ENCODE measurements at places on chromosomes 1 and 21.

GRCh38 chr1:31181515-31182343 is 58.0 kb downstream of the NKAIN1 start:
- peak; percentile 93 for DNase-seq

DNA sequence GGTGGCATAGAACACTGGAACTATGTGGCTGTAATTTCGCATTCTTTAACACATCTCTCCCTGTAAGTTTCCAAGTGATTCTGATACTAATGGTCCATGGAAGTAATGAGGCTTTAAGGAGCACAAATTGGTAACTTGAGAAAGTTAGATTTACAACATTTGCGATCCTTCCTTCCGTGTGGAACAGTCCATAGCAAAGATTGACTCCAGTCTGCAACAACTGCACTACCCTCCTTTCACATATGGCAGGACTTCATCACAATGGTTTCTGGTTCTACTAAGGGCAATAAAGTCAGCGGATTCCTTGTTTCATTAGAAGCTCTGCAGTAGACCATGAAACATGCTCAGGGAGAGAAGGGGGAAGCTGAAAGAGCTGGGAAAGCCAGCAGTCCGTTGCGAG is 261.2 kb downstream of the RGS7 start:
- DNase-seq = no peak

DNA sequence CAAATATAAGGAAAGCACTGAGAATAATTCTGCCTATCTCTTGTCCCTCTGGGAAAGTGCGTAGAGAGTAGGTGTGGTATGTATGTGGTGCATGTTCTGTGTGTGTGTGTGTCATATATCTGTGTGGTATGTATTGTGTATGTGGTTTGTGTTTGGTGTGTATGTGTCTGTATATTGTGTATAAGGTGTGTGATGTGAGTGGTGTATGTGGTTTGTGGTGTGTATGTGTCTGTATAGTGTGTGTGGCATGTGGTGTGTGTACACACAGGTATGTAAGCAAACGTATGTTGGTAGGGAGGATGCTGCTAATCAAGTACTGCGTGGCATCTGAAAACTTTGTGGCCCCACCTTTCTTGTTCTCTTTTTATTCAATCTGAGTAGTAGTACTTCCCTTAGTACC is 68.3 kb upstream of the LAX1 start:
- no peak for DNase-seq

- DNase-seq = no peak
Measured at GRCh38 chr1:201554190-201554600, 15.3 kb downstream of the NAV1 start.

DNA sequence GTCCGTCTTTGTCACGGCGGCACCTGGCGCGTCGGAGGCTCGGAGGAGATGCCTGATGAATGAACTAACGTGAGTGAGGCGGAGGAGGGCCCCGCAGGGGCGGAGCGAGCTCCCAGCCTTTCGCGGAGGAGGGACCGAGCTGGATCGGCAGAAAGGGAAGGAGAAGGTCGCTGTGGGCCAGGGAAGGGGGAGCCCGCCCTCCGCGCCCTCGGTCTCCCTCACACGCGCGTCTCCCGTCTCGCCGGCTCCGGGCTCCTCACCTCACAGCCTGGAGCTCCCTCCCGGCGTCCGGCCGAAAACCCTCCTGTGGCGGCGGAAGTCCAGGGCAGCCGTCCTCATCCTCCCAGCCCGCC is 519 bp downstream of the ZNF496 start:
- peak; percentile 64 for DNase-seq

DNA sequence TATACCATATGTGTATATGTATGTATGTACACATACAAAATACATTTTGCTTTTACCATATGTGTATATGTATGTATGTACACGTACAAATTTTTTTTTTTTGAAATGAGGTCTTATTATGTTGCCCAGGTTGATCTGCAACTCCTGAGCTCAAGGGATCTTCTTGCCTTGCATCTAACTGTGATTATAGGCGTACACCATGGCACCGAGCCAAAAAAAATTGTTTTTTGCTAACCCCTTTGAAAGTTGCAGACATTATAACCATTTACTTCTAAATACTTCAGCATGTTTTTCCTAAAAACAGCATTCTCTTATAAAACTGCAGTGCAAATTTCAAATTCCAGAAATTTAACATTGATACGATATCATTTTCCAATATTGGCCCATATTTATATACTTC is 147.0 kb downstream of the POU2F1 start:
- DNase-seq = no peak

DNA sequence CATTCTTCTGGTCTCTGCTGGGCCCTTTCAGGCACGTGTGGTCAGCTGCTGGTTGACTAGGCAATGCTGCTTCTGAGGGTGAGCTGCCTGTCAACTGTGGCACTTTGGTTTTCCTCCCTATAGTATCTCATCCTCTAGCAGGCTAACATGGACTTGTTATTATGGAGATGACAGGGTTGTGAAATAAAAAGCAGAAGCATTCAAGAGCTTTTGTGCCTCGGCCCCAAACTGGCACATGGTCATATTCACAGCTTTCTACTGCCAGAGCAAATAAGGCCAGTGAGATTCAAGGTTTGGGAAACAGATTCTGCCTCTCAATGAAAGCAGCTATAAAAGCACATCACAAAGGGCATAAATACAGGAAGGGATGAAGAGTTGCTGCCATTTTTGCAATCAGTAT is 1.6 kb upstream of the ZNF124 start:
- no peak for DNase-seq

DNA sequence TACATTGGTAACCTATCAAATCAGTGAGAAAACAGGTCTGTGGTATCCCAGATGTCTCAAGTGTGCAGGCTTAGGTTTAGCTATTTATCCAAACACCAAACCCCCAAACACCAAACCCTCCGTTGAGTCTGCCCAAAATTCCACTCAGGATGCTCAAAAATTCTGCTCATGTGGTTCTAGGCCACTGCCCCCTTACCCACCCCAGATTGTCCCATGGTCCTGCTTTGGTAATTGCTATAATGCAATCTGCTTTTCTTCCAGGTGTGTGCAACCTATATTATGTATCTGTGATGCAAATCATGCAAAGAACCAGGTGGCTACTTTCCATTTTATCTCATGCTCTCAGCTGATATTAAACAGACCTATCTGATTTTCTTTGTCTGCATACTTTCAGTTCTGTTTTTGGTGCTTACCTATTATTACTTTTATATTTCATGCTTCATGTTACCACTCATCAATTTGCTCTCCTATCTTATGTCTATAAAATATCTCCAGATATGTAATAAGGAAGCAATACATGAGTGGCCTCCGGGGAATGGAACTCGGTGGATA is 123.7 kb downstream of the TOMM20 start:
- DNase-seq = no peak

DNA sequence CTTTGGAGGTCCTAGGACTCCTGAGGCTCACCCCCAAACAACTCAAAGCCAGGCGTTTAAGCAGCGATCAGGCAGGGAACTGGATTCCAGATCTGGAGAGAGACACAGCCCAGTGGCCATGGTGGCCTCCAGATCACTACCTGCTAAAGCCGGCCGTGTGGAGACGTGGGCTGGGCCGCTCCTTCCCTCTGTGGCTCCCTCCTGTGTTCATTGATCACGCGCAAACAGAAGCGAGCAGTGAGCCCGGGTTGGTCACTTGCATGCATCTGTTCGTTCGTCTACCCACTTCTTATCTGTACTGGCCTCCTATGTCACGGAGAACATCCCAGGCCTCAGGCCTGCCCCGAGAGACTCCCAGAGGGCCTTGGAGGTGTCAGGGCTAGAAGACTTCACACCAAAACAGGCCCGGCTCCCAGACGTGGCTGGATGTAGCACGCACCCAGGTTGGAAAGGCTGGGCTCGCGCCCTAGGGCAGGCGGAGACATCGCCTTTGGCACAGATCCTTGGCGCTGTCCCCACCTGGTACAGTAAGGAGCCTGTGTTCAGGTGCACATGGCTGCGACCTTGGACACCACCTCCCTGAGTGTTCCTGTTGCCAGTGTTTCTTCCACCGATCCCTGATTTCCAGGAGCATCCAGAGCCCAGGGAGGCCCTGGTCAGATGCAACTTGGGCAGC is 76.7 kb upstream of the ARHGEF16 start:
- no peak for DNase-seq

GRCh38 chr1:203662360-203662759 is 35.7 kb downstream of the ATP2B4 start:
- no peak for DNase-seq

DNA sequence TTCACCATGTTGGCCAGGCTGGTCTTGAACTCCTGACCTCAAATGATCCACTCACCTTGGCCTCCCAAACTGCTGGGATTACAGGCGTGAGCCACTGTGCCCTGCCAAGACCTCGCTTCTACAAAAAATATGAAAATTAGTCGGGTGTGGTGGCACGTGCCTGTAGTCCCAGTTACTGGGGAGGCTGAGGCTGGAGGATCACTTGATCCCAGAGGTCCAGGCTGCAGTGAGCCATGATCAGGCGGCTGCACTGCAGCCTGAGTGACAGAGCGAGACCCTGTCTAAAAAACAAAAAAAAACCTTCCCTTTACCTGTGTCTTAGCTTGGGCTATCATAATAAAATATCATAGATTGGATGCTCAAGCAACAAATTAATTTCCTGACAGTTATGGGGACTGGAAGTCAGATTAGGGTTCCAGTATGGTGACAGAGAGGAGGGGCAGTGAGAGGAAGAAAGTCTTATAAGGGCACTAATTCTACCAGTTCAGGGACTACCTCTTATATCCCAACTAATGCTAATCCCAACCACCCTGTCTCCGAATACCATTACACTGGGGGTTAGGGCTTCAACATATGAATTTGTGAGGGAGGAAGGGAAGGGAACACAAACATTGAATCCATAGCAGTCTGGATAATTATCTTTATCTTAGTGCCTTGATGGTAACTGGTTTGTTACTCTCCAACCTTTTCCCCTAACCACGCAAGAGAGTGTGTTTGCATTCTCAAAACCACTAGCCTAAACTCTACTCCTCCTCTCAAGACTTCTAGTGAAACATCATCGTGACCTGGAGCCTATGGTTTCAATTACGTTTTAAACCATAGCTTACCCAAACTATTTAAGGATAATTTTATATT is 1.0 kb upstream of the NAXE start:
- no peak for DNase-seq

GRCh38 chr1:189682591-189682990 is 795.1 kb downstream of the BRINP3 start:
- DNase-seq = no peak

DNA sequence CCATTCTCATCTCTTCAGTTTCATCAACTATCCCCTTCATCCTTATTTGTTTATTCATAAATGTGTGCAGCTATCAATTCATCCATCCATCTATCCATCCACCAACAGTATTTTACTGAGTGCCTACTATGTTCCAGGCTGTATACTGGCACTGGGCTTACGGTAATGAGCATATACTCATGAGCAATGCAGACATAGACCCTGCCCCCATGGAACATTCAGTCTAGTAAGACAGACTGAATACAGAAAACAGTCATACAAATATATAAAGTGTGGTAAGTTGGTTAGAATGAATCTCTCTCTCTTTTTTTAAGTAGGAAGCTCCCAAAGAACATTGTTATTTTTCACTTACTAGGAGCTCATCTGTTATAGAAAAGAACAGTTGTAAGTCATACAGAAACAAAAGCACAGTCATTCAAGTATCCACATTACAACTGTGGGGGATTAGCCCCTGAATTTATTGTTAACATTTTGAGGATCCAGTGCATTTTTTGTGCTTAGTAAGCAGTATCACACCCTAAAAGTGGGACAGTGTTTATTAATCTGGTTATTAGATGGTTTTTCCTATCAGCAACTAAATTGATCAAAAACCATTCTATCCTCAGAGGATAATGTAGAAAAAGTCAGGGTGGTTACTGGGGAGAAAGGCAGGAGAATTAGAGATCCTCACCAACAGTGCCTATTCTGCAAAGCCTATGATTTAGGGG is 3.6 kb downstream of the SLC16A4 start:
- DNase-seq = no peak

GRCh38 chr1:248618878-248619277 is 16.0 kb downstream of the OR2T11 start:
- DNase-seq = peak; percentile 16

GRCh38 chr21:32360401-32360975 is 32.3 kb downstream of the URB1 start:
- DNase-seq = no peak

DNA sequence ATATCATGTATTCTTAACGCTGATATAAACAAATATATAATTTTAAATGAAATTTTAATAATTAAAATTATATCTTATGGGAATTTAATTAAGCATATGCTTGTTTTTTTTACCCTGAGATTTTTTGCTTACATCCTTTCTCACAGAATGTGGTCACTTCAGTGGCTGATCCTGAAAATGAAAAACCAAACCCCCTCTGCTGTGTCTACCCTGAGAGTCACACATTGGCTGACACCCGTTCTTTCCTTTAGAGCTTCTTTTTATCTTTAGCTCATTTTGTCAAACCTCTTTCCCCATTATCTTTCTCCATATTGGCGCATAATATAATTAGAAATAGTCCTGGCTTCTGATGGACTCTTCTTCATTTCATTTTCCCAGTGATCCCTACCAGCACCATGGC is 10.8 kb upstream of the CACYBP start:
- no peak for DNase-seq

GRCh38 chr1:14913482-14914177 is 239.9 kb upstream of the TMEM51 start:
- no peak for DNase-seq

- DNase-seq = no peak
Measured at GRCh38 chr1:83827741-83828140, 171.2 kb downstream of the TTLL7 start.

DNA sequence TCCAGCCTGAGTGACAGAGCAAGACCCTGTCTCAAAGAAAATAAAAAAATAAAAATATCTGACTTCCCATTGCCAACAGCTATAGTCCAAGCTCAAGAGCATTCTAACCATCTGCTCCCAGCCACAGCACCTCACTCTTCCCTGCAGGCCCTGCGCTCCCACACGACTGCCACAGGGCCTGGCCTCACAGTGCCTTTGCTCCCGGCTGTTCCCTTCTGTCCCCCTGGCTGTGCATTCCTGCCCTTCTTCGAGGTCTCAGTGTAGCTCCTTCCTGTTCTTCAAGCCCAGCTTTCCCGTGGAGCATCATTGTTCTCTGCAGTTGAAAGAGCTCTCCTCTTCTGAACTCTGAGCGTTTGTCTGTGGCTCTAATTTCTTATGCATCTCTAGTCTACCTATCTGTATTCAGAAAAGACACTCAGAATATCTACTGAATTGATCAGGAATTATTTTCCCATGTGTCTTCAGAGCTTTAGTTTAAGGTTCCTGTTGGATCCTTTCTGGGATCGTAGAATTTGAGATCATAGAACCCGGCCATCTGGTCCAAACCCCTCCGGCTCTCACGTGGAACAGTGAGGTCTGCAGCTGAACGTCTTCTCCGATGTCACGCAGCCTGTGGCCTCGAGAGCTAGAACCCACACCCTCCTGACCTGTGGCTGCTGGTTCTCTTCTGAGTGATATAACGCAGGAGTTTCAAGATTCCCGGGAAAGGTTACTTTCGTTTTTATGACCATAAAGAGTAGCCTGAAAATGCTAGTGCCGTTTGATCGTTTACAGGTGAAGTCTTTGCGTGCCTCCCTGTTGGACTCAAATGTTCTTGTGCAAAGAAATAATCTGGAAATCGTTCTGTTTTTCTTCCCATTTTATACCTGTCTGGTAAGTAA is 54.4 kb downstream of the DOP1B start:
- no peak for DNase-seq
